ENCODE measurements at places on chromosomes 12 and 14. TPM values are rescaled to one million over a fixed set of nuclear protein-coding genes. Genes with fewer than 3 reads are reported as not detected.

DNA sequence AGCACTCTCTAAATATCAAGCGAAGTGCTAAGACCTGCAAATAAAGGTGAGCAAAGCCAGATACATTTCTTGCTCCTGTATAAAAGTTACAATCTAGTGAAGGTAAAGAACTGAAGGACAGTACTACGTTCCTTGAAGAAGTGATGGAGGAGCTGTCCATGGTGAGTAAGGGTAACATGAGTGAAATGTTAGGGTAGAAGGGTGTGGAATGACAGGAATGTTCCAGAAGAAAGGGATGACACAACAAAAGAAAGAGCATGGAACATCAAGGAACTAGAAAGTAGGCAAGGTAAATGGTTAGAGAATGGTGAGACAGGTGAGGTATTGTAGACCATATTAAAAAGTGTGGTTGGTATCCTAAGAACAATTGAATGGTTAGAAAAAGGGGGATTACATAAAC lies 272.4 kb downstream of the ACSS3 start:
- DNase-seq: no peak

PRR4 gene
- 79.0 TPM for total RNA-seq

NRL gene
- not detected for total RNA-seq

GDF3 gene
- total RNA-seq: not detected

DNA sequence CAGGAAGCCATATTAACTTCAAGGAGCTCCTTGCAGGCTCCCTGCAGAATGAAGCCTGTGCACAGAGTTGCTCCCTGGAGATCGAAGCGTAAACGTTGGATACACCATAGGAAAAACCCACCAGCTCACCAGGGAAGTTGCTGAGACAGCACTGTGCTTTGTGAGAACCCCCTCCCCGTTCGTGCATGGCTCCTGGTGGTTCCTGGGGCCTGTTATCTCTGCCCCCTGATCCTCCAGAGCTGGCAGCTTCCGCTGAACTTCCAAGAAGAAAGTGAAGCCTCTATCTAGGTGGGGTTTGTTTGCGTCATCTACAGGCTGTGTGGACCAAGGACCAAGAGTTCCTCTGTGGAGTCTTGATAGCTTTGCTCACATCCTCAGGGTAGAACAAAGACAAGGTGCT lies 2.4 kb upstream of the CCDC85C start:
- DNase-seq: no peak

DNA sequence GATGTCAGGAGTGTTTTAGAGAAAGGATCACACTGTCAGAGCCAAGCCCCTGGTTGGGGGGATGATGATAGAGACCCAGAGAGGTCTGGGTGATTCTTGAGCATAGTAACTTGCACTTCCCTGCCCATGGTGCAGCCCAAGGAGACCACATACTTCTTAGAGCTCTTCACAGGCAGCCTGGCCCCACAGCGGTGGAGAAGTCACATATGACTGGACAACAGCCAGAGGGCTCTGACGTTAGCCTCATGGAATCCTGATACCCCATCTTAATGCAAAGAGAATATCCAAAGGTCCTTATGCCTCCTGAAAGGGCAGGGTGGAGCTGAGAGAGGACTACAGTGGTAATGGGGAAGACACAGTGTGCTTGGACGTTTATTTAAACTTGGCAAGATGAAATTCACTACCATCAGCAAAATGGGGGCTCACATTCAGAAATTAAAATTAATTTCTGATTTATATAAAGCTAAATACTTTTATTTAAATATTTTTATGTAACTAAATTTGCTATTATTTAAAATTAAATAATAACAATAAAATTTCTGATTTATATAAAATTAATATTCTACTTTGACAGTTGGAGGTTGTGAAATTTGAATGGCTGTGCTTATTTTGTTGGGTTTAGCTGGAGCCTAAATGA lies 131.3 kb downstream of the KTN1 start:
- DNase-seq: no peak

All from lower leg skin (tissue), 4 donors.